ENCODE measurements at places on chromosomes 5 and 9.

- DNase-seq = no peak
These were observed 94.9 kb upstream of the NREP start for GRCh38 chr5:111851631-111852548.

- DNase-seq = no peak
These were observed 3.8 kb downstream of the TMEM8B start for GRCh38 chr9:35832814-35833213.

- DNase-seq = no peak
These were observed 10.9 kb upstream of the HDHD3 start for GRCh38 chr9:113387560-113388230.

DNA sequence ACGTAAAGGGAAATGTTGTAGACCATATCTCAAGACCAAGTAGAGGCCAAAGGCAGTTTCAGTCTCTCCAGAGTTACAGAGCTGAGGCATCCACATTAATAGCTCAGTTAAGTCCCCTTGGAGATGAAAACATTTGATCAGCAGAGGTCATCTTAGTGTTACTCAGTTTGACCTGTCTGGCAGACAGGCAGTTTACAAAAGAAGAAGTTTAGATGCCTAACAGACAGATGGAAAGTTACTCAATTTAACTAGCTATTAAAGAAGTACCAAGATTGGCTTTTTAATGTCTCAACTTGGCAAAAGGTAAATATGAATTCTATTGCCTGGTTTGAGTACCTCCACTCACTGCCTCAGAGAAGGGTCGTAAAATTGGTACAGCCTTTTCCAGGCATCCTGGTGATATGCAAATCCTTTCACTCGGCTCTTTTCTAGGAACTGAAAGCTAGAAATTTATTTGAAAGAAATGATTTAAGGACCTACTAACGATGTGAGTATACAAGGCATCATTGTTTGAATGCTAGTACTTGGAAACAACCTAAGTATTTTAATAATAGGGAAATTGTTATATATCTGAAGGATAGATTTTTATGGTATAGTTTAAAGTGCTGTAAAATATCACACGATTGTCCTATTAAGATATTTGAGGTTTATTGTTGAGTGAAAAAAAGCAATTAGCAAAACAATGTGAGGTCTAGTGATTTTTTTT is 14.8 kb downstream of the ACO1 start:
- DNase-seq = no peak

DNA sequence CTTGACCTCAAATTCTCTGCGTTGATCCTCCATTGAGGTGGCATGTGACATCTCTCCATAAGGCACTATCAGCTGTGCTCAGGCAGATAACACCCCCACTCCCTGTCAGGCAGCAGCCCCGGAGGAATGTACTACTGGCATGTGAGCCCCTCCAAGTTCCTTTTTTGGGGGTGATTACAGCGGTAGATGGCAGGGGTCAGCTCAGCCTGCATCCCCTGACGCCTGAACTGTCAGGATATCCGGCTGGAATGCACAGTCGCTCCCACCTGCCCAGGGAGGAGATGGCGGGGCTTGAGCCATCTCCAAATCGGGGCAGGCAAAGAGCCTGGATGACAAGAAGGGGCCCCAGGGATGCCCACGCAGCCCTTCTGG is 40.8 kb downstream of the FAM78A start:
- DNase-seq = no peak

DNA sequence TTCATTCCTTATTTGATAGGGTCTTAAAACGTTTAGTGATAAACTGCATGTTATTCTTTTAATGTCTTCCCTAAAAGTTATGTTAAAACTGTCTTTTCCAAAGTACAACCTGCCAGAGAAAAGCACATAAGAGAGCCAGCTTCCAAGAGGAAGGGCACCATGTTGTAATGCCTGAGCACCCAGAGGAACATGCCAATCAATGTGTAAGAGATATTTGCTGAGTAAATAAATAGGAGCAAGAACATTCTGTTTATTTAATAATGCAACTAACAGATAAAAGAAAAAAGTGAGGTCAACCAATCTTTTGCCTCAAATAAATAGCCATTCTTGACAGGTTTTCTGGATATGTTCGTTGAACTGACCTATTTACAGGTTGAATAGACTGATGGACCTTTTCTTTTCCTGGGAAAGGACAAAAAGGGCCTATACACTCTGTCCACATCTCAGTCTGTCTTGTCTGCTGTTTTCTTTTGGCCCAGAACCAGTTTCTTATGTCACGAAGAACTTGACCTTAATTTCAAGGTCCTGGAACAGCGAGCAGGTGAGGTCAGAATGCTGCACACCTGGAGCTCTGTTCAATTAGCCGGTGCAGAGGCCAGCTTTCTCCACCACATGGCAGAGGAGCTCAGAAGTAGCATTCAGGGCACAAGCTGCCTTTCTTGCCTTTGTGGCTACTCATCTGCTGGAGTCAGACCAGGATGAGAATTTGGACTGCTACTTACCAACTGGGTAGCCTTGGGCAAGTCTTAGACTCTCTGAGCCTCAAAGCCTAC is 77.7 kb downstream of the PLCXD3 start:
- DNase-seq = no peak

- DNase-seq = no peak
These were observed 64.2 kb upstream of the SLC12A2 start for GRCh38 chr5:128019391-128019790.

GRCh38 chr5:78659714-78660113 is 11.1 kb upstream of the LHFPL2 start:
- no peak for DNase-seq

GRCh38 chr5:153713943-153714342 is 223.5 kb downstream of the GRIA1 start:
- no peak for DNase-seq

DNA sequence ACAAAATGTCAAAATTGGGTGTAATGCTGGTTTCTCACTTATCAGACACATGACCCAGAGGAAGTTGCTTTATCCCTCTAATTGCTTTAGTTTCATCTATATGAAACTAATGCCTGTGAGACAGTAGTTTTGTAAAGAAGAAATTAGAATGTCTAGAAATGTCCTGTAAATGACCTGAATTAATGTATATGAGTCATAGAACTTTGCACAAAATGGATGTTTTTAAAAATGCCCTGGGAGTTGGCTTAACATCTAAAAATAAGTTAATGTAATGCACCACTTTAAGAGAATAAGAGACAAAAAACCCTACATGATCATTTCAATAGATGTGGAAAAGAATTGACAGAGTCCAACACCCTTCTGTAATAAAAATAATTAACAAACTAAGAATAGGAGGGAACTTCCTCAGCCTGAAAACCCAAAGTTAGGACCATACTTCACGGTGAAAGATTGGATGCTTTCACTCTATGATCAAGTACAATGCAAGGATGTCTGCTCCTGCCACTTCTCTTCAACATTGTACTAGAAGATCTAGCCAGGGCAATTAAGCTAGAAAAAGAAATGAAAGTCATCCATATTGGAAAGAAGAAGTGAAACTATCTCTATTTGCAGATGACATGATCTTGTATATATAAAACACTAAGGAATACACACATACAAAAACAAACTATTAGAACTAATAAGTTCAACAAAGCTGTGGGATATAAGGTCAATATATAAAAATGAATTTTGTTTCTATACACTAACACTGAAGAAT is 117.9 kb downstream of the MELK start:
- DNase-seq = no peak

DNA sequence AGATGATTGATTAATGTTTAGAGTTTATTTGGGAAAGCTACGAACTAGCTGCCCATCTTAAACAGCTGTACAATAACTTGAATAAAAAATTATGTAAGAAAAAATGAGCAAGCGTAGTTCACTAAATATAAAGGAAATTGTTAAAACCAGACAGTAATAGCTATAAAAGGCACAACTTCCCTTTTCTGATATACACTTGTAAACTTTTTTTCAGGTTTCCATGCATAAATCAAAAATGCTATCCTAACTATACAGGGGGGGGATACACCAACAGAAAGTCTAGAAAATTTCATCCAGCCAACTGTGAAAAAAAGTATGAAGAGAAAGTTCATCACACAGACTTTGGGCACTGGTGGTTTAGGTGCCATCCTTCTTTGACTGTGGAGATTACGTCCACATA is 122.3 kb downstream of the NR3C1 start:
- DNase-seq = no peak

DNA sequence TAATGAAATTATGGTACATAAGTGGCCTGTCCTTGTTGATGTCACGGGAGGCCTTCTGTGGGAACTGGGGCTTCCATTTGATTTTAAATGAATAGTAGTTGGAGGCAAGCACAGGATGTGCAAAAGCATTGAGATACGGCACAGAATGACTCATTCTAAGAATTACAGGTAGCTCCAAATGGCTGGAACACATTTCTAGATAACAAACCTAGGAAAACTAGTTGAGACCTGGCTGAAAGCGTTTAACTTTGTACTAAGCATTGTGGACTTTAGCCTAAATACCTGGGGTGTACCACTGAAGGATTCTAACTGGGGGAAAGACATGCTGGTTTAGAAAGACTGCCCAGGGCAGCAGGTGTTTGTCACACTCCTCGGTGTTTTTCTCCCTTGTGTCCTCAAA is 9.4 kb downstream of the SKP2 start:
- no peak for DNase-seq

DNA sequence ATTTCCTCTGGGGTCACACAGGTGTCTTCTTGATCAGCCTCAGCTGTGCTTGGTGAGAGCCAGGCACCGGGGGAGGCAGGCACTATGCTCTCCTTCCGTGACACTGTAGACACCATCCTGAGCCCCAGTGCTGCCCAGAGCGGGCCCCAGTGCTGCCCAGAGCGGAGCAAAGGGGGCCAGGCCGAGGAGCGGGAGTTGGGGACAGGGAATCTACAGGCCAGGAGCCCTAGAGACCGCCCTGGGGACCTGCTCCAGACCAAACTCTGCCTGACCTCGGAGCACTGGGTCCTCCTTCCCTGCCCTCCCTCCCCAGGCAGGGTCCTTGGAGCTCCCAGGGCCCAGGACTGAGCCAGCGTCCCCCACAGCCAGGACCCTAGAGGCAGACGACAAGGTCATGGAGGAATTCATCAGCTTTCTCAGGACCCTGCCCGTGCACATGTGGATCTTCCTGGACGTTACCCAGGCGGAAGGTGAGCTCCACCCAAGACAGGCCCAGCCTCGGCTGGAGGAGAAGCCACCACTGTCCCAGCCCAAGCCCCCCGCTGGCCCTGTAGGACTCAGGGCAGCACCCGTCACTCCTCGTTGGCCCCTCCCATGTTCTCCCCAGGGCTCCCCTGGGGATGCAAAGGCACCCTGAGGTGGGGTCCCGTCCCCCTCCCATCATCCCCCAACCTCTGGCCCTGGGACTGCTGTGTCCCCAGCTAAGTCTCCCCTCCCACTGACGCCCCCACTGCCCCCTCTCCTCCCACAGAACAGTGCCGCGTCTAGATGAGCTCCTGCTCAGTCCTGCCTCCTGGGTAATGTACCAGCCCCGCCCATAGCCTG is 30.2 kb downstream of the PAEP start:
- DNase-seq = no peak

DNA sequence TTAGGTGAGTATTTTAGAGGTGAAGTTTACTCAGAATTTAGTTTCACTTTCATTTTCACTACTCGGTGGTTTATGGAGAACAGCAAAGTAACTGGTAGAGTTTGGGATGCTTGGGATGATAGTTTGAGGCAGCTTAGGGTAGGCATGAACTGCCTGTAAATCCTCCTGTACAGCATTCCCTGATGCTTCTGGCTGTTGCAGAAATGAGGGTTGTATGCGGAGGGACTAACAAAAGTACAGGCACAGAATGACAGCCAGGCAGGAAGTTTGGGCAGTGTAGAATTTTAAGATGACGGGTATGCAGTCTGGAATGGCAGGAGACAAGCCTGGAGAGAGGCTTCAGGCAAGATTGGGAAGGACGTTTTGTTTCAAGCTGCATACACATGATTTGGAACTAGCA is 48.0 kb upstream of the FAM120AOS start:
- DNase-seq = no peak

DNA sequence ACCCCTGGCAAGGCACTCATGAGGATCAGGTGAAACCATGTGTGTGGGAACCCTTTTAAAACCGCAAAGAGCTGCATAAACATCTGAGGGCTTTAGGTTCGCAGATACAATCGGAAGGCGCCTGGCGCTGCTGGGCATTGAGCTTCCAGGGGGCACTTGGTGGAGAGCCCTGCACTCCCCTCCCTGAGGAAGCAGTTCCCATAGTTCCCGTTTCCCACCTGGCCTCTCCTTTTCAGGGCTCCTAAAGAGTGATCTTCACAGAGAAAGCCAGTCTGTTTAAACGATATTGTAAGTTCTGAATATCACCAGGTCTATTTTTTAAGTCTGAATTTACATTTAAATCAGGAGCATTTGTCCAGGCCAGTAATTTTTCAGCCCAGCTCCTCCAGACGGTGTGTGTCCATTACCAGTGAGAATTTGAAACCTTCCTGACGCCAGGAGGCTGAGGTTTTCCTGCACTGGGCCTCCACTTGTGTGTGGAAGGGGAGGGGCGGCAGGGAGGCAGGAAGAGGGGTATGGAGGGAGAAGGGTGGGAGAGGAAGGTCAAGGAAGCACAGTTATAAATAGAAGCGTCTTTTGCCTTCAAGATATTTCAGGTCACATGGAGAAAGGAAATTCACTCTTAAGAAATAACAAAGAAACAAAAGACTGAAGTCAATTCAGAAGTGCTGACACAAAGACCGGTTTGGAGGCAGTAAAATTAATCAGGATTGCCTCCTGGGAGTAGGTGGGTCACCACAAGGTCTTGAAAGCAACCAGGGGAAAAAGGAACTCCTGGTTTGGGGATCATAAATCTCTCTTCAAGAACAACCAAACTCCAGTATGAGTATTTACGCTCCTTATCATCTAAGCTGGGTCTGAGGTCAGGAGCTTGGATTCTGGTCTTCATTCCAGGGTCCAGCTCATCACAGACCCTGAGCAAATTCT is 14.3 kb upstream of the MGAT1 start:
- no peak for DNase-seq

- DNase-seq = peak; percentile 7
These were observed 2.3 kb upstream of the EFNA5 start for GRCh38 chr5:107673039-107673367.

- no peak for DNase-seq
These were observed 46.0 kb downstream of the AHRR start for GRCh38 chr5:367358-368130.

GRCh38 chr5:29720954-29721353 is 1472.5 kb upstream of the CDH6 start:
- DNase-seq = no peak
